Activated CD4-positive, alpha-beta T cell treated with anti-CD3 and anti-CD28 coated beads for 48 hours (primary cell): ENCODE measurements at places on chromosomes 6 and 20.

GRCh38 chr6:138007014-138007472, 100.2 kb downstream of the PERP start:
- peak; percentile 45 for DNase-seq

- no peak for DNase-seq
These were observed 183.2 kb downstream of the TINAG start for GRCh38 chr6:54491431-54491830.

DNA sequence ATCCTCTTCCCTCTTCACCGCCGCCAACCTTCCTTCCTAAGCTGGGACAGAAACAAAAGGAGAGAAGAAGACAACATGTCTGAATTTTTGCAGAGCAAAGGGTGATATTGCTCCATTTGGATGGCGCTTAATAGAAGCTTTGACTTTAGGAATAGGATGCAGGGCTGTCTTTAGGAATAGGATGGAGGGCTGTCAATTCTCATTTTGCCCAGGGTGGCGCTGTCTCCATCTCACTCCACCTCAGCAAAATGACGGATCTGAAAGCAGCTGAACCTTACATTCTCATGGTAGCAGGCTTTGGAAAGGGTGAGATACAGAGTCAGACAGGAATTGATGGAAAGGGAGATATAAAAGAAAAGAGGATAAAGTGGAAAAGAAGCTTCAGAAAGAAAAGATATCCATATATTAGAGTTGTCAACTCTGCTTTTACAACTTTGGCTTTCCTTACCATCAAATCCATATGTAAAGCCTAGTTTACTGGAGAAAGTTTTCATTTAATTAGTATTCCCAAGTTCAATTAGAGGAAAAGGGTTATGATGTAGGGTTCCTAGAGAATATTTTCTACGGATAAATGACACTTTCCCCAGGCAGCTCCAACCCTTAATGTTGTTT, 2.4 kb downstream of the MTCL3 start:
- peak; percentile 69 for DNase-seq

DNA sequence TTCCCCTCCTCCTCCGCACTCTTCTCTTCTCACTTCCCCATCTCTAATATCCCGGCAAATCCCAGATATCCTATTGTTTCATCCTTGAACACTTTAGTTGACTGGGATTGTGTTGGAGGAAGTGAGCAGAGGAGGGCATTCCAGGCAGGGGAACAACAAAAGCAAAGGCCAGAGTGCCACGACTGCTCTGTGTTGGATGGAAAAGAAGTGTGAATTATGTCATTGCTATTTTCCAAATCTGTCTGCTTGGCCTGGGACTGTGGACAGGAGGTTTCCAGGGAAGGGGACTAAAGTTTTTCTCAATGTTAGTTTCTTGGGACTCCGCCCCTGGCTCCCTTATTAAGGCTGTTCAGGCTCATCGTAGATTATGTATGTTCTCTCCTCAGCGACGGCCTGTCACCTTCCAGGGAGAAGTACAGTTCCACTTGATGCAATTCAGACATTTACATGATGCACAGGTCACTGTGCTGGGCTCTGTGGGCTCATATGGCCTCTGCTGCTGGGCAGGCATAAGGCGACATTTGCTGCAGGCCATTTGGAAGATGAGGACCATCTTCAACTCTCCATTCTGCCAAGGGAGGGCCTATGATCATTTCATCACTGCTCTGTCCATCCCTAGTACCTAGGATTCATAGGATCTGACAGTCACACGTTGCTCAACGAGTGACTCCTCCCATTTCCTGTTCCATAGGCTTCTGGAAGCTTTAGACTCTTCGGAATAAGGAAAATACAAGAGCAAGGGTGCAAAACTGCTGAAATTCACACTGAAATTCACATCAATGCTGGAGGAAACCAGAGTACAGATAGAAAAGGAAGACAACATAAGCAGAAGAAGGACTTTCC, 99.1 kb upstream of the KCNK16 start:
- DNase-seq: no peak

- DNase-seq: no peak
These were observed 509.5 kb downstream of the CDH26 start for GRCh38 chr20:60467771-60468170.
